ENCODE measurements at places on chromosomes 6 and 20. TPM values are rescaled to one million over a fixed set of nuclear protein-coding genes. Genes with fewer than 3 reads are reported as not detected.
A peak's percentile ranks its signal among the peaks of the same experiment; 100 is the strongest.

GRCh38 chr6:119499797-119500196, 150.2 kb upstream of the MAN1A1 start:
- DNase-seq: no peak

GRCh38 chr6:119610265-119610664, 260.7 kb upstream of the MAN1A1 start:
- DNase-seq: no peak

- DNase-seq: no peak
These were observed 43.5 kb downstream of the HFE start for GRCh38 chr6:26130581-26131249.

DNA sequence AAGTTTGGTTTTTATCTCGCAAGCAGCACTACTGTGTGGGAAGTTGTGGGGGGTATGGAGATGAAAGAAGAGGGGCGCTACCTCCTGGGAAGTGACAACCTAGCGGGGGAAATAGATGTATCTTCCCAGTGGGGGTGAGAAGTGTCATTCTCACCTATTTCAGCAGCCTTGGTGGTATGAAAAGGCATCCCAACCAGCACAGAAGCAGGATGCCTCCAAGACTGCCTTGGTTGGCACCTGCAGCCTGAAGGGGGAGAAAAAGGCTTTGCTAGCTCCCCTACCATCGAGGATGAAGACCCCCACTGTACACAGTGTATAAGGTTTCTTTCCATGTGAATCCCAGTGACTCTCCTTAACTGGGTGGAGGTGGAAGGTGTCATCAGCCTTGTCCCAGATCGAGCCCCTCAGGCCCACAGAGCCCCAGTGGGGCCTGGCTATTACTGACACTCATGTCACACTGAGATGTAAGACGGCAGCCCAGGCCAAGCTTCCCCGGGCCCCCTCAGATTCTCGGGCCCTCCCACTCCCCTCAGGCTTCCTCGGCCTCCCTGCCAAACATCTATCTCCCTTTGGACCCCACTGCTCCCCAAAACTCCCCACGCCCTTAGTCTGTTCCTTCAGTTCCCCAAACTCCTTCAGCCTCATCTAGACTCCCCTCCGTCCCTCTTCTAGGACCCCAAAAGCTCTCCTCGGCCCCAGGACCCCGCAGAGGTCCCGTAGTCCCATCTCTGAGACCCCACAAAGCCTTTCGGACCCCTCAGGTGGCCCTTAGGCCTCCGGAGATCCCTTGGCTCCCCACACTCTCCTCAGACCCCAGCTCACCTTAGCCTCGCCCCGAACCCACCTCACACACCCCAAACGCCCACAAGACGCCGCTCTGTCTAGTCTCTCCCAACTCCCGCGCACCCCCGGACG, 688 bp downstream of the COMMD7 start:
- peak; percentile 15 for DNase-seq

DNA sequence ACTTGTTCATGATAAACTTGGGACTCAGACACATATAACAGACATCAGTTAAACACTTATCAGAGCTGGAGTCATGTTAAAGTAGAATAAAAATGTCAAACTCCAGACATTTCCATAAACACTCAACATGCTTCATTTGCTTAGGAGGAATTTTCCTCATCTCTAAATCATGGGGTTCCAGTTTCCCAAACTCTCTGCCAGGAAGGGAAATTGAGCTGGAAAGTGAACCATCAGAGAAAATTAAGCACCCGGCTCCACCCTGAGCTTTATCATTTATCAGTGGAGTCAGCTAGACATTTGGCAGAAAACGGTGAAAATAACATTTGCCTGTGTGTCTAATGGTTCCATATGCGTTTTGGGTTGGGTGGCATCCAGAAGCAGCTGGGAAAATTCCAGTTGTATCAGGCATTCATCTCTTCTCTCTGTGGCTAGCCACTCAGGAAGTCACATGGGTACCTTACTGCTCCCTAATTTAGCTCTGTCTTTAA, 25.3 kb upstream of the ZNFX1 start:
- no peak for DNase-seq

GRCh38 chr20:25271486-25272222, 23.8 kb downstream of the PYGB start:
- DNase-seq: no peak

- DNase-seq: peak; percentile 16
These were observed at the start of gene CST3 for GRCh38 chr20:23637282-23638221. CST3 (minus strand) TSS chr20:23637955; CDS start chr20:23637862, 93 bp downstream.

DNA sequence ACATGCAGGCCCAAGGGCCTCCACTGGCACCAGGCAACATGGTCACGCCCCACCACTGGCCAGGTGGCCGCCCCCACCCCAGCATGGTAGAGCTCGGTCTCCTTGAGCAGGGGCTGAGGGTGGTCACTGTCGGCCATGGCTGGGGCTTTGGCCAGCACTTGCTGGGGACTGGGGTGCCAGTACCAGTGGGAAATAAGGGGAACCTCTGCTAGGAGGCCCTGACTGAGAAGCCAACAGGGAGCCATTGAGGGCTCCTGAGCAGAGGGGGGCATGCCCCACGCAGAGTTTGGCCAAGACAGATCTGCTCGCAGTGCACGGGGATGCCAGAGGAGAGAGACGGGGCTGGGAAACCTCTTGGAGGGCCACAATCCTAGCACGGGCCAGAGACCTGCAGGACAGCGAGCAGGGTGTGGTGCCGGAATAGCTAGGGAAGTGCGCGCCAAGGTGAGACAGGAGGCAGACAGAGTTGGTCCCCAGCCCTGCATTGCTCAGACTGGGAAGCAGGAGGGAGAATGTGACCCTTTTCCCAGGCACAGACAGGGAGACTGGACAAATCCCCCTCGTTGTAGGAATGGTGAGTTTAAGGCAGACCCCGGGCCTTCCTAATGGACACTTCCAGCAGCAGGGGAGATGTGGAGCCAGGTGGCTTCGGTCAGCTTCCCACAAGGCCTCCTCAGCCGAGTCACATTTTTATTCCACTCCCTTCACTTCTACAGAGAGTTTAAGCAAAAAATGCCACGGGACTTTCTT, 179.0 kb upstream of the CST7 start:
- no peak for DNase-seq

Gene FAM135A
- 2.5 TPM for polyA plus RNA-seq
